ENCODE measurements at places on chromosomes 2 and 18.

DNA sequence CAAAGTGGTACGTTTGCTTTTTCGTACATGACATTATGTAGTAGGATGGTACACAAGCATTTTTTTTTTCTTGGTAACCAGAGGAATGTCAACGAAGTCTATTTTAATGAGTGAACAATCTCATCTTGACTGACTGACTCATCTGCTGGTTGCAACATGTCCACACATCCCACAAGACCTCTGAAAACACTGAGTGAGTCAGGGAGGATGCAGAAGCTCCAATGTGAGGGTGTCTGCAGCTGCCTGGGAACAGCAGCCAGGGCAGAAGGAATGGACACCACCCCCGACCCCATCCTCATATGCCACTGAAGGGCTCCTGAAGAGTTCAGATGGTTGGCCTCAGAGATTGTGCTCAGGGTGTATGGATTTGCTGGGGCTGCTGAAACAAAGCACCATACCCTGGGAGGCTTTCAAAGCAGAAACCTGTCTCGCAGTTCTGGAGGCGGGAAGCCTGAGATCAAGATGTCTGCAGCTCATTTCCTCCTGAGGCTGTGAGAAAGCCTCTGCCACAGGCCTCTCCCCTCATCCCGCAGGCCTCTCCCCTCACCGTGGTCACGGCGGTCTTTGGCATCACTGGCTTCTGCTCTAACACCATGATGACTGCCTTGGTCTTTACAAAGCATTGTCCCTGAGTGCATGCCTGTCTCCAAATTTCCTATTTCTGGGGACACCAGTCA, 124.6 kb downstream of the LRATD1 start:
- DNase-seq: peak; percentile 81

DNA sequence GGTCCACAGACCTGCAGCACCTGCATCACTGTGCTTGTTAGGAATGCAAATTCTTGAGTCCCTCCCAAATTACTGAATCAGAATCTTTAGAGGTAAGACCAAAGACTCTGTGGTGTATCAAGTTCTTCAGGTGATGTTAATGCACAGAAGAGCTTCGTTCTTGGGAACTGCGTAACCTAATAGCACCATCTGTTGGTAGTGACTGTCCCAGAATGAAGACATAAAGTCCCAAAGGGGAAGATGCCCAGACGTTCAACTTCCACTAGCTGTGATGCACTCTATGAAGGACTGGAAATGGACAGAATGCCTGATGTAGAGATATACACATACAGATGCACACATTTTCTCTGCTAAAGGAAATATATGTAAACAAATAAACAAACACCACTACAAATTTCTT, 576.0 kb downstream of the LRP1B start:
- DNase-seq: peak; percentile 24

DNA sequence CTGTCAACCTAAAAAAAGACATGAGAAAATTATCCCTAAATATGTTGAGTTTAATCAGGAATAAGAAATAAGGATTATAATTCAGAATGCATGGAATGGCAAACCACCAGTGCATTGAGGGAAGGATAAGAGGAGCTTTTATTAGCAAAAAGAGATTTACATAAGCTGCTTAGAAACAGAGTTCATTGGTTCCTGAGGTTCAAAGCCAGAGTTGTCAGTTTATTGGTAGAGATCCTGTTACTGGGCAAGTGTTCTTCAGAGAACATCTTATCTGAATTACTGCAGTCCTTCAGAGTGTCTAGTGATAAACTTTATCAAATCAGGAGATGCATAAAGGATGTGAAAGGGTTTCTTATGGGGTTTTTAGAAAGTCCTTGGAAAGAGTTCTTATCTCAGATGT, 76.0 kb upstream of the MEX3C start:
- DNase-seq: peak; percentile 18

- DNase-seq: no peak
These were observed 78.4 kb upstream of the AQP4 start for GRCh38 chr18:26943906-26944305.

GRCh38 chr2:190929919-190930318, 49.3 kb downstream of the GLS start:
- no peak for DNase-seq

DNA sequence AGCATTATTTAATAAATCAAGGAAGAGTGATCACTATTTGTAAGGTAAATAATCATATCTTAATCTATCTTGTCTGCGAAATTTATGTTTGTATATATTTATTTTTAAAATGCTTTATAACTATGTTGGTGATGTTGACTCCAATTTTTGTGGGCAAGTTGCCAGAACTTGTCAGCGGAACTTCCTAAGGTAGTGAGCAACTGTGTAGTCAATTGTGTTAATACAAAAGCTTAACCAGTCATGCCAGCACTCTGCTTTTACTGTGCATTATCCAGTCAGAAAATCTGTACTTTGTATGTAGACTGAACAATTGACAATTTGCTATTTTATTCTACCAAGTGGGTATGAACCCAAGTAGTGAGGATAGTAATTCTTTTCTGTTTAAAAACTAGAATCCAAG, 61.9 kb upstream of the RND3 start:
- DNase-seq: no peak

DNA sequence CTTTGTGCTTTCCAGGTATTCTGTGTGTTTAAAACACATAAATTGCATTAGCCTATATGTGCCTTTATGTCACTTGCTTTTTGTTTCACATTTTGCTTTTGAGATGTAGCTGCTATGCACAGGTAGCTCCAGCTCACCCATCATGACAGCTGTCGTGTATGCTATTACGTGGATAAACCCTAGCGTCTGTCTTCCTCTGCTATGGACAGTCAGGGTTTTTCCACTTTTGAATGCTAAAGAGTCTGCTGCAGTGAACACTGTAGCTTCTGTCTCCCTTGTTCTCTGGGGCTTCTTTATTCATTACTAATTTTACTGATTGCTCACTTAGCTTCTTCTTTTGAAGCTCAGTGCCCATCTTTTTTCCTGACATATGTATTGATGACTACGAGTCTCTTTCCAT, 24.7 kb upstream of the MBP start:
- no peak for DNase-seq

DNA sequence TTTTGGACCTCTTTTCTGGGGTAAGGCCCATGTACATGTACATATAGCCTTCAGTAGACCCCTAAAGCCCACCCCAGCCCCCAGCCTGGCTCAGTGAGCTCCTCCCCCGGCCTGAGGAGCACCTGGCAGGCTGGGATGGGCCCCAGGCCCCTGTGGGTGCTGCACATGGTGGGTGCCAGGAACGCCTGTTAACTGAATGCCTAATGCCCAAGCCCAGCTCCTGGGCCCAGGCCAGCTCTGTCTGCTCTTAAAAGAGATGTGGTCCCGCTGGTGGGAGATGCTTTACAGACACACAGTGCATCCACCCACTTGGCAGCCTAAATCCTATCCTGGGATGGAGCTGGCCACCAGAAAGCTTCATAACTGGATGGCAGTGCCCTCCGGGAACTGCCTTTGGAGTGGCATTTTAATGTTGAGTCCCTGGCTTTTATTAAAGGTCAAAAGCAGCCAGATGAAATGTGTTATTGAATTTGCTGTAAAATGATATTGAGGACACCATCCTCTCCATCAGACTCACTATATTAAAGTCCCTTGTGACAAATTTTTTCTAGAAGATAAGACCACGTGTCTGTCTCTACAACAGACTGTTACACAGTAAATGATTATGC, 7.7 kb upstream of the OXER1 start:
- DNase-seq: no peak

DNA sequence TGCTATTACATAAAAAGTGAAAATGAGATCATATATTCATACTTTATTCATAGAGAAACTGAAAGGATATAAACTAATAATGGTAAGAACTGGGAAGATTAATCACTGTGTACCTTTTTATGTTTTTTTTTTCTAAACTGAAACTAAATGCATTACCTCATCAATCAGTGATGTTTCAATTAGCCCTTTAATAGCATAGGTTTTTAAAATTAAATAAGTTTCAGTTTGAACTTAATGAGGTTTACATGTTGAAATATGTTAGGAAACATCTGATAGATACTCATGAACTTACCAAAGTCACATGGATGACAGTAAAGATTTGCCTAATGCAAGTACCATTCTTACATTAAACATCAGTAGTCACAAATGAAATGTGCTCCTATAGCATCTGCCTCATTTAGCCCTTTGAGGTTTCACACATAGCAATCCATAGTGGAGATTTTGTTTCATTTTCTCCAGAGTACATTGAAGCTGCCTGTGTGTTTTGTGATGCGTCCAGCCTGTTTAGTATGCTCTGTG, 8.9 kb downstream of the MAPRE2 start:
- DNase-seq: peak; percentile 52

GRCh38 chr2:3040496-3041140, 337.0 kb downstream of the EIPR1 start:
- DNase-seq: no peak

DNA sequence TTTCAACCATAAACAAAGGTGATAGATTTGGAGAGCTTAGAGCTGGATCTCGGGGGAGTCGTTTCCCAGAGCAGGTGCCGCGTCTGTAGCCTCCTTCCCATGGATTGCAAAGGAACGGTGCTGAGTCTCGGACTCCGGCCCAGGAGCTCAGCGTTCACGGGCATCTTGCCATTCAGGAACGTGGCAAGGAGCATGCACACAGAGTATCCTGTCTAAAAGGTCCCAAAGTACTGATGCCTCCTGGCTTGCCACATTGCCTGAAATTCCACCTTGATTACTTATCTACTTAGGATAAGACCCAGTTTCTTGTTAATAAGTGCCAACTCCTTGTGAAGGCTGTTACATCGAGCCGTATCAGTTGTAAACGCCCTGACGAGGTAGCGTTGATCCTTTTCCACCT, 197.8 kb upstream of the MYT1L start:
- DNase-seq: no peak

DNA sequence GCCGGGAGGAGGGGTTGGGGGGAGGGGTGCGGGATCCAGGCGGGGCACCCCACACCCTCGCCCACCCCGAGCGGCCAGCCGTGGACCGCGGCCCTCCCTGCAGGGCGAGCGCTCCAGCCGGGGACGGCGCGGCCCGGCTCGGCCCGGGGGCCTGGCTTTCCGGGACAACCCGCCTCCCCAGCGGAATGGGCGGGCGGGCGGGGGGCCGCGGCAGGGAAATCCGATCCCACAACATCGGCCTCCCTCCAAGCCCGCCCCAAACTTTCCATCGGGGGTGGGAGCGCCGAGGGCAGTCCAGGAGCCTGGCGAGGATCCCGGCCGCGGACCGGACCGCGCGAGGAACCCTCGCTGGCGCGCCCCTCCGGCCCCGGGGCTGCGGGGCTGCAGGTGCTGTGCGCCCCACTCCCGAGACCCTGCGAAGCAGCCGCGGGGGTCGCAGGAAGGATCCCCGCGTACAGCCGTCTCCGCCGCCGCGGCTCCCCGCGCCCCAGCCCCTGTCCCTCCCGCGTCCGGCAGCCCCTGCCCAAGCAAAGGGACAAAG, 529 bp downstream of the SEMA4C start:
- DNase-seq: peak; percentile 87

DNA sequence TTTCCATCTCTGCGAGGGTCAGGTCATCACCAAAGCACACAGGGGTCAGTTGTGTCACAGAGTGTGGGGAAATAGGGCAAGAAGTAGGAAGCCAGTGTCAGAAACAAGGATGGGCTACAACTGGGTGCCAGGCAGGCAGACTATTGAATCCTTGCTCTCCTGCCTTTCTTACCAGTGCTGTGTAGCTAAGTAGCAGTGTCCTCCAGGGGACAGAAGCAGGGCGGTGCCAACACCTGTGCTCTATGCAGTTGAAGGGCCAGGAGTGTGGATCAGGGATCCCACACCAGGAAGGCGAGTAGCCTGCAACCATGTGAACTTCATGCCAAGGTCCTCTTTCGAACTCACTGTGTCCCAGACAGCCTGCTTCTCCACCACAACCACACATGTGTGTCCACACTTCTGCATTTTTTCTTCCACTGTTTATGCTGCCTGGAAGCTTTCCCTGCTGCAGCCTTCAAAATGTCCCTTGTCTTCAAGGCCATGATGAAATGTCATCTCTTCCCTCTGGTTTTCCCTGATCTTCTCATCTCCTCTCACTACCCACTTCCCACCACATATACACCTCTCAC, 25.4 kb upstream of the REG3G start:
- no peak for DNase-seq

DNA sequence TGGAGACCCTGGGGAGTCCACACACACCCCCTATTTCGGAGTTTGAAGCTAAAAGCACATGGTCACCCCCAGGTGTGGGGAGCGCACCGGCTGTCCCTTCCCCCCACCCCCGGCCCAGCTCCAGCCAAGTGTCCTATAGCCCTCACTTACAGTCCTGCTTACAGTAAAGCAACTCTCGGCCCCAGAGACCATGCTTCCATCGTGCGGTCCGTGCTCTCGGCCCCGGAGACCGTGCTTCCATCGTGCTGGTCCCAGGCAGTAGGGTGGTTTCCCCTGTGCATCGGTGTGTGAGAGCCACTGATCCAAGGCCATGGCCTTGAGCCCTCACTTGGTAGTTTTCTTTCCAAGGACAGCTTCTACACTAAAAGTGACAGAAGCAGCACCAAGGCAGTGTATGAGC, 48.7 kb downstream of the GBX2 start:
- no peak for DNase-seq

DNA sequence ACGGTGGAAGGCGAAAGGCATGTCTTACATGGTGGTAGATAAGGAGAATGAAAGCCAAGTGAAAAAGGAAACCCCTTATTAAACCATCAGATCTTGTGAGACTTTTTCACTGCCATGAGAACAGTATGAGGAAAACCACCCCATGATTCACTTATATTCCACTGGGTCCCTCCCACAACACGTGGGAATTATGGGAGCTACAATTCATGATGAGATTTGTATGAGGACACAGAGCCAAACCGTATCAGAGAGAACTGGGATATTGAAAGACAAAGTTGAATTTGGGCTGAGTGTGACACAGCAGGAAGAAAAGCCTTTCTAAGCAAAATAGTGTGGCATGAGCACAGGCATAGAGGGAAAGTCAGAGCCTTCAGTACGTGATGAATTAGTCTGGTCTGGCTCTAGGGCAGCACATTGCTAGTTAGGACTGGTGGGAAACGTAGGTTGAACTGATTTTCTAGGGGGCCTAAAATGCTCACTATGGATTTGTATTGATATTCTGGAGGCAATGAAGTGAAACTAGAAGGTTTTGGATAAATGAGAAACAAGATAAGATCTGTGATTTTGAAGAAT, 84.8 kb upstream of the RND3 start:
- DNase-seq: no peak

GRCh38 chr2:239866350-239866749, 158.8 kb downstream of the NDUFA10 start:
- no peak for DNase-seq

GRCh38 chr2:71460056-71460455, 6.7 kb downstream of the DYSF start:
- no peak for DNase-seq

- DNase-seq: no peak
These were observed 35.4 kb downstream of the NPC1 start for GRCh38 chr18:23550898-23551297.
